ENCODE measurements at places on chromosomes 12 and 14. TPM values are rescaled to one million over a fixed set of nuclear protein-coding genes. Genes with fewer than 3 reads are reported as not detected.

Gene TCL1B
- not detected for total RNA-seq

Gene FBLN5
- 0.84 TPM for total RNA-seq

Gene HRK
- total RNA-seq, result not detected

Gene RAD9B
- 0.95 TPM for total RNA-seq

Gene PPP1R36
- total RNA-seq, result not detected

Gene TAS2R7
- total RNA-seq, result not detected

Gene PLEKHH1
- 1.6 TPM for total RNA-seq

Gene GLRX5
- 50.4 TPM for total RNA-seq

Gene PPM1A
- 52.6 TPM for total RNA-seq

Gene CIDEB
- 14.4 TPM for total RNA-seq

Gene CLEC6A
- total RNA-seq, result not detected

Gene OR6C2
- not detected for total RNA-seq

Gene PIWIL1
- not detected for total RNA-seq

Gene RASSF9
- not detected for total RNA-seq

Gene MYO1H
- total RNA-seq, result not detected

Gene ARHGEF40
- 0.11 TPM for total RNA-seq

Gene IGF1
- 0.78 TPM for total RNA-seq

Gene NFATC4
- total RNA-seq, result 0.93 TPM

Gene MAP3K9
- total RNA-seq, result 5.5 TPM

Gene LRP1-AS
- total RNA-seq, result not detected

Gene RNASE3
- not detected for total RNA-seq

Gene TBX3
- not detected for total RNA-seq

Gene TWF1
- 34.7 TPM for total RNA-seq

Gene SCNN1A
- total RNA-seq, result 1.5 TPM
